ENCODE measurements at places on chromosomes 6 and 20.

GRCh38 chr20:38779247-38780097 is 26.0 kb upstream of the PPP1R16B start:
- no peak for DNase-seq

DNA sequence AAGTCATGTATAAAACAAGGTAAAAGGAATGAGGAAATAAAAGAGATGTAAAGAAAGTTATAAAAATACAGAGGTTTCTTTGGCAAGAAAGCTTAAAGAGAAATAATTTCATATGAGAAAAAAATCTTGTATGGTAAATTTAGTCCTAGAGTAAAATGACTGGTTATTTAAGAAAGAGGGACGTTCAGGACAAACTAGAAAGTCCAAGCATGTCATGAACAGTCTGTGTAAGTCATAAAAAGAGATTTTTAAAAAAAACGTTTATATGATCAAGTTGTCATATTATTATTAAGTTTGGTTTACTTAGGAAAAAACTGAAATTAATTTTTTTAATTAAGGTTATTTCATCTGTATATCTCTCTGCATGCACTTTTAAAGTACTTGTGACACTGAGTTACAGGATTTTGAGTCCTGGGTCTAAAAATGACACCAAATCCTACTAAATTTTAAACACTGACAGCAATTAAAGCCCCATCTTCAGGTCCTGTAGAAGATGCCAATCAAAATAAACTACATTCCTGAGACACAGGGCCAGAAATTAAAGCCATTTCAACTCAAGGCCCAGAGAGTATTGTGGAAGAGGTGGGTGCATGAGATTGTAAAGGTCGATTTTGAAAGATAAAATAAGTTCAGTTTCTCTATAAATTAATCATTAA is 62.4 kb downstream of the AGPAT4 start:
- no peak for DNase-seq

DNA sequence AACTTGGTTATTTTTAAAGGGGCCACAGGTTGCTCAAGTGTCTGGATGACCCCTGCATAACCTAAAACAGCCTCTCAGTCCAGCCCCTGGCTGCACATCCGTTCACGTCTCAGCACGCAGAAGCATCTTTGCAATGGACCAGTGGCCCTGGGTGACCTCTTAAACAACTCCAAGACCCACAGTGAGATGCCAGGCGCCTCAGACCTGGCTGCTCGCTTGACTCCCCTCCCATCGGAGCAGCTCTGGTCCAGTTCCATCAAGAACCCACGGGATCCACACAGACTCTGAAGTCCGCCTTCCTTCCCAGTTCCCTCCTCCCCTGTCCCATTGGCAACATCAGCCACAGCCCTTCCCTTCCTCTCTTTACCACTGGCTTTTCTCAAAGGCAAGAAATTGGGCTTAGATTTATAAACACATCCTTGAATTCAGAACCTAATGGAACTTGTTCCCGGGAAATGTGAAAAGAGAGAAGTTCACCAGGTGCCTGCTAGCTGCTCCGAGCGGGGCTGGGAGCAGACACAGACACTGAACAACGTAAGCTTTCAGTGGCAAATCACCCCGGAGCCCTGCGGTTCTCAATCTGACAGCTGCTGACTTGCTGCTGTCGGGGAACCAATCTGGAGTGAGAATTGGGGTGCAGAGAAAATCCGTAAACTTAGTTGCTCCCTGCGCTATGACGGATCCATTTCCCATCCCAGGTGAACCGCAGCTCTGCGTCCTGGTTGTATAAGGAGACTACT is 39.6 kb upstream of the MPC1 start:
- no peak for DNase-seq

DNA sequence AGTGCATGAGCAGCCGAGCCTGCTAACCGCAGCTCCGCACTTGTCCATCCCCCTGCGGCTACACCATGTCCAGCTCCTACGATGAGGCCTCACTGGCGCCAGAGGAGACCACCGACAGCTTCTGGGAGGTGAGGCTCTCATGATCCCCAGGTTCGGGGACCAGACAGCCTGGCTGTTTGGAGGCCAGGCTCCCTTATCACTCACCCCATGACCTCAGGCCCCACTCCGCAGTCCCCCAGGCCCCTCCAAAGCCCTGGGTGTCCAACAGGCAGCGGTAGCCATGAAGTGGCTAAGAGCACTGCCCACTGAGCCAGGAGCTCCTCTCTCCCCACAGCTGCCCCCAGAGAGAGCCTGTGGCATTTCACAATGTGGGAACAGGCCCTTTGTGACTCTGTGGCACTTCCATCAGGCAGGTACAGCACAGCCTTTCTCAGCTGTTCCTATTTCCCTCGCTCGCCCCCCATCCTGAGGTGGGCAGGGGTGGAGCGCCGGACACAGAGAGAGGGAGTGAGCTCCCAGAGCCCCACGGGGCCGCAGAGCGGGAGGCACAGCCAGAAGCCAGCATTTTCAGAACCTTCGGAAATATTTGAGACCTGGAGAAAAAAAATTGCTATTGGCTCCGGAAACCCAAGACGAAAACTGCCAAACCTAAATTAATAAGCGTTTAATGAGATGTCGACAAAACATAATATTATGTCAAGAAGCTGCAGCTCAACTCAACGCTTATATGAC is 29.7 kb downstream of the SPDEF start:
- DNase-seq: no peak

DNA sequence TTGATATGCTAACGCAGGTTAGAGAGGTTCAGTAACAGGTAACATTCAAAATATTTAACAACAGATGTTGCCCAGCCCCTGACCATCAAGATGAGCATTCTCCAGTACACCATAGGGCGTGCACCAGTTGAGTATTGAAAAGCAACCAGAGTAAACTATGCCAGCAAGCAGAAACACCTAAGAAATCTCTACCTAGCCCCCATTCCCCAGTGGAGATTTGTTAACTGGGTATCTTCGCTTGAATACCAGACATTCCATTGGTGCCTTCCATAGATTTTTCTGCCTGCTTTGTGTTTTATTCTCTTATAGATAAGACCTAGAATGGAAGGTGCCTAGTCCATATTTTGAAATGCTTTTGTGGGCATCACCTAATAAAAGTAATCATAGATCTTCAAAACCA is 623.9 kb downstream of the KIF16B start:
- DNase-seq: no peak

DNA sequence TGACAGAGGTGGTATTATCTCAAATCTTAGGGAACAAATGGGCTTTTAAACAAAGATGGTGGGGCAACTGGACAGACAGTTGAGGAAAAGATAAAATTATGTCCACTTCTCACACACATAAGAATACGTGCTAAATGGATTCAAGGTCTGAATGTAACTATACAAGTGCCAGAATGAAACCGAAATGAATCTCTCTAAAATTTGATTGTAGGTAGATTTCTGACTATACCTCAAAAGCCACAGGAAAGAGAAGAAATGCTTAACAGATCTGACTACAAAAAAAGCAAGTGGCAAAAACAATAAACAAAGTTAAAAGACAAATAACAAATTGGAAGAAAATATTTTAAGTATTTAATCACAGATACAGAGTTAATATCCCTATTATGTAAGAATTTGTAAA is 182.7 kb upstream of the OLIG3 start:
- DNase-seq: no peak

- no peak for DNase-seq
Measured at GRCh38 chr6:104095661-104096416, 763.9 kb downstream of the HACE1 start.

DNA sequence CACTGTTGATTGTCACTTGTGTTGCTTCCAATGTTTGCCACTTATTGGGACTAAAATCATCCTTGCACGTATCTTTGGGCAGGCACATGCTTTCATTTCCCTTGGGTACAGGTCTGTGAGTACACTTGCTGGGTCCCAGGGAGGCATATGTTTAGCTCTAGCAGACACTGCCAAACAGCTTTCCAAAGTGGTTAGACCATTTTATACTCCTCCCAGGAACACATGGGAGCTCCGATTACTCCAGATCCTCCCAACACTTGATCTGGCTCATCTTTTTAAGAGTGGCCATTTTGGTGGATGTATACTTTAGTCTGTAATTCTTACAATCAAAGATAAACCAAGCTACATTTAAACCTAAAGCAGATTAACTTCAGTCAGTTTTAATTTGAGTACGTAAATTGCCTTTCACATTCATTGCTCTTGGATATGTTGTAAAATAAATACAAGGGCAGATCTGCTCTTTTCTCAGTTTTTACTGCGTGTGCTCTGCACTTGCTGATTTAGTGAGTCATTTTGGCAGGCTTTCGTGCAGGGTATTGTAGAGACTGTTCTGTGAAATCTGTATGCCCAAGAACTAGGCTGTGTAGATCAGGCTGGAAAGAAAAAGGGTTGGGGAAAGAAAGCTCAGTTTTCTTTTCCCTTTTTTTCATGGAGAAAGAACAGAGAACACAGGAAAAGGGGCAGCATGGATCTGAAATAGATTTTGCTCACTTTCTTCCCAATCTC is 19.5 kb downstream of the SLC22A1 start:
- DNase-seq: no peak

- DNase-seq: no peak
Measured at GRCh38 chr20:3454831-3455230, 16.0 kb upstream of the ATRN start.

- DNase-seq: no peak
Measured at GRCh38 chr6:165573671-165574070, 89.4 kb downstream of the PDE10A start.

- no peak for DNase-seq
Measured at GRCh38 chr6:136365776-136366354, 76.2 kb upstream of the BCLAF1 start.

DNA sequence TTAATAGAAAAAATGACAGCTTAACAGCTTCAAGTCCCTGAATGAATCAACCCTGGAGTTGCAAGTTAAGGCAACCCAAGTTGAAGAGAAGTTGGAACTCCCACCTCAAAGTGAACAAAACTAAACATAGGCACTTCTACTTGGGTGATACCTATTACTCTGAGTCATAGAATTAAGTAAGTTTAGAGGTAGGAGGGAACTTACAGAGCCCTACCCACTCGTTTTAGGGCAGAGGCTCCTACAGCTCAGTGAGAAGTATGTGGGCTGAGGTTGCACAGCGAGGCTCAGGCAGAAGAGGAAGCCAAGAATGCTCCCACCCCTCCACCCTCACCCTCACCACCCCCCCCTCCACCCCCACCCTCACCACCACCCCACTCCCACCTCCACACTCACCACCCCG is 42.2 kb downstream of the NFATC2 start:
- no peak for DNase-seq

- DNase-seq: no peak
Measured at GRCh38 chr6:135231469-135231844, 50.3 kb downstream of the MYB start.

DNA sequence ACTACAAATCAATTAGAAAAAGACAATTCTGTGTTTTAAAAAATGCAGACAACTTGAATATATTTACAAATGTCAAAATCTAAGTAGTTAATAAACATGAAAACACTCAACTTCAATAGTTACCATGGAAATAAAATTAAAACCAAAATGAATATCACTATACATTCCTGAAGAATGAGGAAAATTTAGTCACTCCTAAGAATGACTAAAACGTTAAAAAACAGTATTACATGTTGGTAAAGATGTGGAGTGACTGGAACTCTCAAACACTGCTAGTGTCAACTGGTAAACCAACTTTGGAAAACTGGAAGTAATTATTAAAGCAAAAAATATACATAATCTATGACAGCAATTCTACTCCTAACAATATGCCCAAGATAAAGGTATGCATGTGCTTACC is 36.3 kb downstream of the AHI1 start:
- no peak for DNase-seq

- no peak for DNase-seq
Measured at GRCh38 chr6:122904166-122904565, 91.9 kb upstream of the CLVS2 start.

GRCh38 chr6:43648248-43648647 is 3.4 kb downstream of the RSPH9 start:
- no peak for DNase-seq

DNA sequence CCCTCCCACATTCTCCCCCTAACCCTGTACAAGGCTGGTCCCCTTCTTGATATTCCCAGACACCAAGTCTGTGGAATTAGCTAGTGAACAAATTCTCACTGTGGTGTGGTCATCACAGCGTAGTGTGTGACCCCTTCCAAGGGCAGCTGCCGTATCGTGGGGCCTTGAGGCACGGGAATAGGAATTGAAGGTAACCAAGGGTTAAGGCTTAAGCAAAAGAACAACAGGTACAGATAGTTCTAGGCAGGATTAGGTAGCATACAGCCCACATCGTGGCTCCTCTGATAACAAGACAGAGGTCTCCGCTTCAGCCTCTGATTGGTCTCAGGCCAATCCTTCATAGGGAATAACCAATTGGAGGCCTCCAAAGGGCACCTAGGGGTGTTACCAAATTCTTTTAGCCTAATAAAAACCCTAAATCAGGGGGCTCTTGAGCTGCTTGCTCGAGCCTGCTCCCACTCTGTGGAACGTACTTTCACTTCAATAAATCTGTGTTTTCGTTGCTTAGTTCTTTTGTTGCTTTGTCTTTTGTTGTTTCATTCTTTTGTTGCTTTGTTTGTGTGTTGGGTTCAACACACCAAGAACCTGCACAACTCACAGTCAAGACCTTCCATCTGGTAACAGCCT is 64.7 kb downstream of the GPR6 start:
- no peak for DNase-seq

GRCh38 chr6:27502508-27503435 is 29.9 kb upstream of the ZNF184 start:
- no peak for DNase-seq

- DNase-seq: no peak
Measured at GRCh38 chr6:3912361-3913076, 63.3 kb downstream of the FAM50B start.

GRCh38 chr6:17478223-17478907 is 85.0 kb downstream of the CAP2 start:
- no peak for DNase-seq

DNA sequence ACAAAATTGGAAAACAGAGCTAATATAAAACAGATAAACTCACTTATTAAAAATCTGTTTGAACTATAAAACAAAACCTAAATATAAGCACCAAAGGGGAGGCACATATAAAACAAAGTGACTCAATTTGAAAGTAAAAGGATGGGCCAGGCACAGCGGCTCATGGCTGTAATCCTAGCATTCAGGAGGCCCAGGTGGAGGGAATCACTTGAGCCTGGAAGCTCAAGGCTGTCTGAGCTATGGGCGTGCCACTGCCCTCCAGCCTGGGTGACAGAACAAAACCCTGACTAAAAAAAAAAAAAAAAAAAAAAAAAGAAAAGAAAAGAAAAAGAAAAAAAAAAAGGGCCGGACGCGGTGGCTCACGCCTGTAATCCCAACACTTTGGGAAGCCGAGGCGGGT is 31.1 kb upstream of the SMAP1 start:
- no peak for DNase-seq

GRCh38 chr6:139742671-139743070 is 368.2 kb upstream of the CITED2 start:
- no peak for DNase-seq

- DNase-seq: no peak
Measured at GRCh38 chr20:3255728-3256127, 16.7 kb upstream of the SLC4A11 start.

DNA sequence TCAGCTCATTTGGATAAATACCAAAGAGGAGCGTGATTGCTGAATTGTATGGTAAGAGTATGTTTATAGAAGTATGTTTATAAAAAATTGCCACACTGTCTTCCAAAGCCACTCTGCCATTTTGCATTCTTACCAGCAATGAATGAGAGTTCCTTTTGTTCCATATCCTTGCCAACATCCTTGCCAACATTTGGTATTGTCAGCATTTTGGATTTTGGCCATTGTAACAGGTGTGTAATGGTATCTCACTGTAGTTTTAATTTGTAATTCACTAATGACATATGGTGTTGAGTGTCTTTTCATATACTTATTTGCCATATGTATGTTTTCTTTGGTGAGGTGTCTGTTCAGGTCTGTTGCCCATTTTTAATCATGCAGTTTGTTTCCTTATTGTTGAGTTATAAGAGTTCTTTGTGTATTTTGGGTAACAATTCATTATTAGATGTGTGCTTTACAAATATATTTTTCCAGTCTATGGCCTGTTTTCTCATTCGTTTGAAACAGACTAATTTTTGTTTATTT is 520.2 kb upstream of the SOX4 start:
- DNase-seq: no peak

All from stimulated activated CD8-positive, alpha-beta memory T cell treated with anti-CD3 and anti-CD28 coated beads, Interleukin-4, amount 100 ng/mL, for 1 hour (primary cell).